ENCODE measurements at places on chromosomes 3 and 15.

DNA sequence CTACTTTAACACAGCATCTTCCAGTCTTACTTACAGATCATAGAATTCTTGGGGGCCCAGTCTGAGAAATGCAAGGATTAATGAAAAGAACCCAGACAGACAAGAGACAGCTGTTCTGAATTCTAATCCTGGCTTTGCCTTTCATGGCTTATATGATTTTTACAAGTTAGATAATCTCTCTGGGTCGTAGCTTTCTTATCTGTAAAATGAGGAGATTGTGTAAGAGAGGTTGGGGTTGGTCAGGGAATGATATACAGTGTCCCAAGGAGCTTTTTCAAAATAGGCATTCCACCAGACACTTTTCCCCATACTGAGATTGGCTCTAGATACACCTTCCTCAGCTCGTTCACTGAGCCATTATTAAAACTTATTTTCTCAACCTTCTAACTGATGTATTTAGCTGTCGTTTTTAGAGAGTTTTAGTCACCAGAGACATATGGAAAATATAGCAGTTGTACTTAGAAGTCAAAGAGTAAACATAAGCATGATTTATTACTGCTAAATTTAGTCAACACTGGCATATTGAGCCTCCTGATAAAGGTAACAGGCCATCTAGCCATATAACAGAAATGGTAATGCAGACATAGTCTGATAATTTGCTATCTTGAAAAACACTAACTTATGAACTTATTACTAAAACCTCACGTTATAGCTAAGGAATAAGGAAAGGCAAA lies 163.0 kb upstream of the MLF1 start:
- DNase-seq, result no peak

- no peak for DNase-seq
Observed at GRCh38 chr15:78284758-78285157, 14.7 kb downstream of the SKIC8 start.

DNA sequence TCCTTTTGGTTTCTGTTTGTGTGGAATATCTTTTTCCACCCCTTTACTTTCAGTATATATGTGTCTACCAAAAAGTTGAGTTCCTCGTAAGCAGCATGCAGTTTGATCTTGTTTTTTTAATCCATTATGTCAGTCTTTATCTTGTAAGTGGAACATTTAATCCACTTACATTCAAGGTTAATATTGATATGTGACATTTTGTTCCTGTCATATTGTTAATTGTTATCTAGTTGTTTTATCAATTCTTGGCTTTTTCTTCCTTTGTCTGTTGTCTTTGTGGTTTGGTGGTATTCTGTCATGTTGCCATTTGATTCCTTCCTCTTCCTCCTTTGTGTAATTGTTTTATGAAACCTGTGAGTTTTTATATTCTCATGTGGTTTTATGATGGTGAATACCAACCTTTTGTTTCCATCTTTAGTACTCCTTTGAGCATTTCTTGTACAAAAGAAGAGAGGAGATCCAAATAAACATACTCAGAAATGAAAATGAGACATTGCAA lies 43.4 kb upstream of the XCR1 start:
- DNase-seq, result no peak

DNA sequence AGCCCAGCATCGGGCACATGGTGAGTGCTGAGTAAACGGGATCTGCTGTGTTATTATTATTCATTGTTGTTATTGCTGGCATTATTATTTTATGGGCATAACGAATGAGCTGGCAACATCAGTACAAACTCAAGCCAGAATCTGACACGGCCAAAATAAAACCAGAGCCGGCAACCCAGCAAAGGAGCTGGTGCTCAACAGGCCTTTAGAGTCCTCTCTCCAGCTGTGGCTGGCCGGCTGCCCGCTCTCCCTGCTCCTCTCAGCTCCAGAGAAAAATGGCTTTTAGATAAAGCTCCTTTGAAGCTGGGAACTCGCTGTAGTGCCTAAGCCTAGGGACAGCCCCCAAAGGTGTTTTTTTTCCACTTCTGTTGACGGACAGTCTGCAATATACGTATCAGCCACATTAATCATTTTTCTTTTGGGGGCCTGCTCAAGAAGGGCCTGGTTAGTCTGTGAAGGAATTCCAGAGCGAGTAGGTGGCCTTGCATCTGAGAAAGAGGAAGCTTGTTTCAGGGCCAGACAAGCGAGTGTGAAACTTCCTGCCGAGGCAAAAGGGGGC lies 193.9 kb upstream of the UBE2E1 start:
- DNase-seq, result peak; percentile 41

DNA sequence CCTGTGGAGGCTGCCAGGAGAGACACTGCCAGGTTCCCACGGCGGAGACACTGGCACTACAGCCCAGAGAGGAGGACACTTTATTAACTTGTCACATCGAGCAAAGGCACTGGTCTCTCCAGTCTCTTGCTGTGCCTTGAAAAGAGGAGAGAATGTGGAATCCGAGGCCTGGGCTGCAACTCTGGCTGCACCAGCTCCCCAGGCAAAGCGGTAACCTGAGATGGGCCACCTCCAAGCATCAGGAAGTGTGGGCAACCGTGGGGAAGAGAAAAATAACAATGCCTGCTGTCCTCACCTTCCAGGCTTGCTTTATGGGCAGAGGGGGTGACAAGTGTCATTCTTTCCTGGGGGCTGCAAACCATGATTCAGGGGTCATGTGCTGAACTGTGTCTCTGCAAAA lies 91.6 kb upstream of the RGMA start:
- no peak for DNase-seq

DNA sequence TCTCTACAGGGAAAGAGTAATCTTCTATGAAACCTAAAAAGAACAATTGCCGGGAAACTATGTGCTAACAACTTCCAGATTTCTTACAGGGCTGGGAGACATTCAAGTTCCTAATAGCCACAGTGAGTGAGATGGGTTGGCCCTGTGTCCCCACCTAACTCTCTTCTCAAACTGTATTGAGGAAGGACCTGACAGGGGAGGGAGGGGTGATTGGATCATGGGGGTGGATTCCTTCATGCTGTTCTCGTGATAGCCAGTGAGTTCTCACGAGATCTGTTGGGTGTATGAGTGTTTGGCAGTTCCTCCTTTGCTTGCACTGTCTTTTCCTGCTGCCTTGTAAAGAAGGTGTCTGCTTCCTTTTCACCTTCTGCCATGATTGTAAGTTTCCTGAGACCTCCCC lies 958.7 kb downstream of the AGBL1 start:
- no peak for DNase-seq

DNA sequence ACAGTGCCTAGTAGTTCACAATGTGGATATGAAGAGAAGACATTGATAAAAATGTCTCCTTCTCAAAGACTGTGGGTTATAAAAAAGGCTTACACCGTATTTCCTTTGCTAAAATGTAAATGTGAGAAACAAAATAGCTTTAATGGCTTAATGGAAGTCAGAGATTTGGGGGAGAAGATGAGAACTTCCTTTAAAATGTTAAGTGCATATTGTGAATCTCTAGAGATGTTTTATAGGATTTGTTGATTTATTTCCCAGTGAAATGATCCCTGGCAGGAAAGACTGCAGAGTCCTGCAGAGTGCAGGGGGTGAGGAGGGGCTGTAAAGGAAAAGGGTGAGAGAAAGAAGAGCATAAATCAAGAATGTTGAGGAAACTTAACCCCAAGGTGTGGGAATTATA lies 305.1 kb downstream of the GAP43 start:
- no peak for DNase-seq

DNA sequence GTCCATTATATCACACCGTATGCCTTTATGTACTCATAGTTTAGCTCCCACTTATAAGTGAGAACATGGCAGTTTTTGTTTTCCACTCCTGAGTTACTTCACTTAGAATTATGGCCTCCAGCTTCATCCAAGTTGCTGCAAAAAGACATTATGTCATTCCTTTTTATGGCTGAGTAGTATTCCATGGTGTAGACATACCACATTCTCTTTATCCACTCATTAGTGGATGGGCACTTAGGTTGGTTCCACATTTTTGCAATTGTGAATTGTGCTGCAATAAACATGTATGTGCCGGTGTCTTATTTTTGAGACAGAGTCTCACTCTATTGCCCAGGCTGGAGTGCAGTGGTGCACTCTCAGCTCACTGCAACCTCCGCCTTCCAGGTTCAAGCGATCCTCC lies 74.1 kb upstream of the IQSEC1 start:
- no peak for DNase-seq

DNA sequence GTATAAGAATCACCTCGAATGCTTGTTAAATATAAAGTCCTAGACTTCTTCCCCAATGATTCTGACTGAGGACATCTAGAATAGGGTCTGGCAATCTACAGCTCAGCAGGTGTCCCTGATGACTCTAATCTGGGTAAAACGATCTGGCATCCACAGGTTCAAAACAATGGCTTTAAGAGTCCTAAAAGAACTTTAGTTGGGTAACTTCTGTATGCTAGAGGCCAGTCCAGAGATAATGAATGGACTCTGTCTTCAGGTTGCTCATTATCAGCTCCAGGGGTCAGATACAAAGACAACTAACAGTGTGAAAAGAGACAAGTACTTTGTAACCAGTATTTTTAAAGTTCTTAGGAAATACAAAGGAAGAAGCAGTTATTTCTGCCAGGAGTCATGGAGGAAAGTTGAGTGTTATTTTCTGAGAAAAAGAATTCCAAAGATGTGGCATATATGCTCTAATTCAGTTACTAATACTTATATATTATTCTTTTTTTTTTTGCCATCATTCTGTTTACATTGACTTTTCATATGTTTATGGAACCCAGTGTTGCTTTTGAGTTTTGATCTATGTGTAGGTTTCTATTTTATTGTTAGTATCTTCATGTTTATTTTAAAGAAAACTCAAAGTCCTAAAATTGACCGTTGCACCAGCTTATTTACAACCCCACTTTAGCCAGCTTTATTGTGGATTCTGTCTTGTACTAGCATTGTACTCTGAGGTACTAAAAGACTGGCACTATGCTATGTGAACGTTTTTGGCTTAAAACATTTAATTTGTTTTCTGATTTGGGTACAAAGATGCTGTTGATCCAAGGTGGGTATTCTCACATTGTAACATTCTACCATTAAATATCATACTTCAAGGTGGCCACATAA lies 3.1 kb upstream of the GPR15 start:
- no peak for DNase-seq

GRCh38 chr15:32029862-32030781 lies at the start of gene CHRNA7:
TSS of gene CHRNA7 (plus strand) at chr15:32030515. CDS start at chr15:32030595, 80 bp downstream.
- DNase-seq, result peak; percentile 32

DNA sequence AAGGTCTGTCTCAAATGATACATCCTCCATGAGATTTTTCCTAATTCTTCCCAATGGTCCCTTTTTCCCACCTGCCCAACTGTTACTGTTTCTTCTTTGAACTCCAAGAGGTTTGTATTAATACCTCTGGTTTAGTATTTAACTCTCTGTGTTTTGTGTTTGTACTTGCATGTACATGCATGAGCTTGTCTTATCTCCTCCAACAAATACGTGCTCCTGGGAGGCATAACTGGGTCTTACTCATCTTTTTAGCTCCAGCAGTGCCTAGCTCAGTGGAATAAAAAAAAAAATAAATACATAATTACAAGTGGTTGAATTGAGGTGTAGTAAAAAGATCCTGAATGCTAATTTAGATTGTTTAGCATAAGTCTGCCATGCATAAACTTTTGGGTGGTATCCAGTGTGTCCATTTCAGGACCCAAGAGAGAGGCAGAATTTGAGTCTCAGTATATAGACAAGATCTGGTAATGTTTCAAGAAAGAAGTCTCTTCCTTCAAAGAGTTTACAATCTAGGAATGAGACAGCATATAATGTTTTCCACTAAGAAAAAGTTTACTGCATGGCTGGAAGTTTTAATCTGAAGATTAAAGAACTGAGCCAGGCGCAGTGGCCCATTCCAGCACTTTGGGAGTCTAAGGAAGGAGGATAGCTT lies 1.7 kb upstream of the LYSMD2 start:
- no peak for DNase-seq

DNA sequence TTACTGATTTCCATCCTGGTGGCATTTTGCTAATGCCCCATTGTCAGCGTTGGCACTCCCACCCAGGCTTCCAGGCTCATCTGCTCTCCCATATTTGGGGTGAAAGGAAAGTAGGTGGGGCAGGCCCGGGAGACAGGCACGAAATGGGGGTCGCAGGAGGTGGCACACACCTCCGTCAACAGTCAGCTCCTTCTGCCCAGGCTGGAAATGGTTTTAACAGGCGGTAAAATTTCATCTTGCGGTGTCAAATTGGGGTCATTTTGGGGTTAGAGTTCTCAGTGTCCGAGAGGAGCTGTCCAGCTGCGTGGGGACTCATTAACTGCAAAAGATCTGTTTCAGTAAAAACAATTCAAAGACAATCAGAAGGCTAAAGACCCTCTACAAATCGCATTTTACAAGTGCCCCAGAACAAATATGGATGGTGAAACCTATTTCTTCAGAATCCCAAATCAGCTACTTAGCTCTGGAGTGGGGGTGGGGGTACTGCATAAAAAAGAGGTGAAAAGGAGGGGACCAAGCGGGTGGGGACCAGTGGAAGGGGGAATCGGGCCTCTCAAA lies 4.2 kb upstream of the MEIS2 start:
- no peak for DNase-seq

DNA sequence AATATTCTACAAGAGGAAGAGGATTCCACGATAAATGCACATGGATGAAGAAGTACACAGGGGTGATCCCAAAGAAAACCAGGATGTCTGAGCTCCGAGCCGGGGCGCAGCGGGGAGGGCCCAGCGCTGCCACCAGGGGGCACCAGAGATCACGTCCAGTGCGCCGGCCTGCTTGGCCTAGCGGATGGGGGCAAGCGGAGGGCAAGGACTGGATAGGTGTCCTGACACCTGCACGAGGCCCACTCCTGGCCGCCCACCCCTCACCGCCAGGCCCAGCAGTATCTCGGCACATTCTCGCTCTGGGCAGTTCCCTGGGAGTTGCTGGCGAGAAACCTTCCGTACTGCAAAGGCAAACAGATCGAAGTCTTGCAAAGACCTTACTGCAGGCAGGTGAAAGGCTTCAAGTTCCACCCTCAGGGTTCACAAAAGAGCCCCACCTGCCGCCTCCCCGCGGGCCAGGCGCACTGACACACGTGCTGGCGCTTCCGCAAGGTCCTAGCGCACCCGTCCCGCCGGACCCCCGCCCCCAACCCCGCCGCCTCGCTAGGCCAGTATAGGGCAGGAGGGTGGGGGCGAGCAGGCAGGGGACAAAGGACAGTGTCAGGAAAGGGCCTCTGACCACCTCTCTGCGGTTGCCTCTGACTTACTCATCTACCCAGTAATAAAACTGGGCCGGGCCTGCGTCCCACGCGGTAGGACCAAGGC lies 3.3 kb downstream of the ANKRD63 start:
- peak; percentile 46 for DNase-seq

GRCh38 chr3:17494117-17494809 lies 248.2 kb downstream of the TBC1D5 start:
- no peak for DNase-seq

DNA sequence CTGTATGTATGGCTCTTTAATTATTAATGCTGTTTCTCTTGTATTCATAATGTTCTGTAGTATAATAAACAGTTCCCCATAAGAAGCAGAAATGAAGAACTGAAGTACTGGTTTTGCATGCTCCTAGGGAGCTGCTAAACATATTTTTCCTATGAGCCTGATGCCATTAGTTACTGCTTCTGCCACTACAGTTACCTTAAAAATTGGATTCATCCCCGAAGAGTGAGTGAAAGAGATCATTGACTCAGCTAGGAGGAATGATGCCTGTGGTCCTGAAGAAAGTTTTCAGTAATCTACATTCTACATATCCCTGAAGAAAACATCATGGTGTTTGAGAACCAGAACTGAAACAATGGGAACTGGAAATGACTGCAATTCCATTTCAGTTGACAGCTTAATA lies 37.1 kb upstream of the ST3GAL6 start:
- DNase-seq, result no peak
